ENCODE measurements at places on chromosomes 5 and 9.

DNA sequence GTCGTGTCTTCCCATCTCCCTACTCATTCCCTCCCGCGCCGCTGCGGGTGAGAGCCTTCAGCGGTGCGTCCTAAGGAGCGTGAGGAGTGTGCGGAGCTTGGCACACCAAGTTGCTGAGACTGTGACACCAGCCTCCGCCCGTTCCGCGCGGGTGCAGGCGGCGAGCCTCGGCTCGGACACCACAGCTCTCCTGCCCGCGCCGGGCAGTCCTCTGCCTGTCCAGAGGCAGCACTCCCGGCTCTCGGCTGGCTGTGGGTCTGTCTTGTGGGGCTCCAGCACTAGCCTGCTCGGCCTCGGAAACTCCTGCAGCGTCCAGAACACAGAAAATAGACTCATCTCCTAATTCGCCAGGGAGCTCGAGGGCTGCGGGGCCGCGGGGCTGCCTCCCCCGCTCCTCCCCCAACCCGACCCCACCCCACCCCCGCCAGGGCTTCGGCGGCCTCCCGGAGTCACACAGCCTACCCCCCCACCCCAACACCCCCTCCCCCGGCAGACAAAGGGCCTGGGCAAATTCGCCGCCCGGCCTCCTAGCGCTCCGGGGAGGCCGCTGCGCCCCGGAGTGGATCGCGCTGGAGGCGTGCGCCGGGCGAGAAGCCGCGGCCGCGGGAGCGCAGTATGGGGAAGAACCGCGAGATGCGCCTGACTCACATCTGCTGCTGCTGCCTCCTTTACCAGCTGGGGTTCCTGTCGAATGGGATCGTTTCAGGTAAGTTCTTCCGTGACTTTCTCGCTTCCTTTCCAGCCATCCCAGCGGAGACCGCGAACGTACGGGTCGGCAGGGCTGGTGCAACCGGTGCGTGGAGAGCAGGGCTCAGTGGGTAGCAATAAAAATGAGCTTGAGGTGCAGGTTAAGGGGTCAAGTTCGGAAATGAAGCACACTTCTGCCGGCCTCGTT is at the start of gene ADAMTS19:
TSS of gene ADAMTS19 (plus strand) at position 522 of the 895 bp plus-strand sequence. CDS start at position 616, 94 bp downstream.
- no peak for DNase-seq

GRCh38 chr5:81698813-81699212 is 52.1 kb downstream of the SSBP2 start:
- DNase-seq: no peak

DNA sequence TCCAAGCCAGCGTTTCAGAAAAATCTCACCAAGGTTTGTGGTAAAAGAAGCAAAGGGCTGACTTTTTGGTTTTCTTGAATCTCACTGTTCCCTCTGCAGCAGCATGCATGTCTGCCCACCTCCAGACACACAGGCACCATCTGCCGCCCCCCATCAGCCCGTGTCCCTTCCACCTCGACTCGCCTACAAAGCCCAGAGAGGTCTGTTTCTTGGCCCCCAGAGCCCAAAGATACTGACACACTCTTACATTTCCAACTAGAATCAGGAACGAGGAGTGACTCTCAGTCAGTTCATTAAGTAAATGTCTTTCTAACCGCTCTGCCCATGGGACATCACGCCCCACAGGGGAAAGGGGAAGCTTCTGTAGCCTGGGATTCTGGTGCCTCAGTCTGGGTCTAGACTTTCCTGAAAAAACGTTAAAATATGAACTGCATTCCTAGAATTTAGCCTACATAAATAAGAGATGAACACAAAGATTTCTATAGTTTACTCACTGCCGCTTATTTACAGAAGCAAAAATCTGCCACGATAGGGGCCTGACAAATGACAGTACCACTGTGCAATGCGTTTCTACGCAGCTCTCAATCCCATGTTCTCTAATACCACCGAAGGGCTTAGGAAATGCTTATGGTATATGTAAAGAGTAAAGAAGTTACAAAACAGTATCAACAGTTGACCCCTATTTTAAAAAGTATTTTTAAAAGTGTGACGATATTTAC is 4.1 kb downstream of the IL4 start:
- DNase-seq: no peak

DNA sequence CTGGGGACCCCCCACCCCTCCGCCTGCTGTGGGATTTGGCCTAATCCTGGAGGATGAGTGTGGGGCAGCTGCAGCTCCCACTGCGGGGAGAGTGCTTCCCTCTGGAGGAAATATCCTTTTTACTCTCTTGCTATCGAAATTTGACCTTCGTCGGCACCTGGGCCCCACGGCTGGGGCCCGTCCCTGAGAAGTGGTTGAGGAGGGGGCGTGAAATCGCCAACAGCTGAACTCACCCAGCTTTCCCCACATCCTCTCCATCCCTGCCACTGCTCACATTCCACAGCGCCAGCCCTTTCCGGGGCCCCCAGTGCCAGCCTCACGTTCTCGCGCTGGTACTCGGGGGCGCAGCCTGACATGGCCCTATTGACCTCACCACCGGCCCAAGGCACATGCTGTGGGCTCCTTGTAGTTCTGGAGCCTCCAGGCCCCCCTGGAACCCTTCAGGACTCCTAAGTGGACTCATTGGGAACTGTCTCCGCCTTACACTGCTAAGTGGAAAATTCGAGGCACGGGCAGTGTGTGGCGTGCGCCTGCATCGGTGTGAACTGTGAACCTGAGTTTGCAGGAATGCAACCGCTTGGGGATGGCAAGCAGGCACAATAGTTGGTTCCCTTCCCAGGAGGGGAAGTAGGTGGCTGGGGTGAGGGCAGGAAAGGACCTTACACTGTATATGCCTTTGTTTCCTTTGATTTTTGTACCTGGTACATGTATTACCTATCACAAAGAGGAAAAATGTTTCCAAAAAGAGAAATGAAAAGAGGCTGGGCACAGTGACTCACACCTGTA is 19.2 kb downstream of the FGFR4 start:
- no peak for DNase-seq

DNA sequence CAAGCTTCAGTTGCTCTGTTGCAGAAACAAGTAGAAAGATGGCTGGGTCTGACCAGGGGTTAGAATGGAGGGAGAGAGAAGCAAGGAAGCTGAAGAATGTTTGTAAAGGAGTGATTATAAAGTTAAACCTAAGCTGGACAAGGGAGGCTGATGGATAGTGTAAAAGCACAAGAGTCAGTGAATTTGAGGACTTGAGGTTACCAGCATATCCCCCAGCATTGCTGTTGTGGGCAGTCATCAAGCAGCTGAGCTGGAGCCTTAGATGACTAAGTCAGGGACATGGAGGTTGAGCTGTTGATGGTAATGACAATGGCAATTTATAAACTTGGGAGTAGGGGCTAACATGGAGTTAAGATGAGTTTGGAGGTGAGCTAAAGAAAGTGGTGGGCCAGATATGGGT is 131.5 kb downstream of the ERCC6L2 start:
- no peak for DNase-seq

DNA sequence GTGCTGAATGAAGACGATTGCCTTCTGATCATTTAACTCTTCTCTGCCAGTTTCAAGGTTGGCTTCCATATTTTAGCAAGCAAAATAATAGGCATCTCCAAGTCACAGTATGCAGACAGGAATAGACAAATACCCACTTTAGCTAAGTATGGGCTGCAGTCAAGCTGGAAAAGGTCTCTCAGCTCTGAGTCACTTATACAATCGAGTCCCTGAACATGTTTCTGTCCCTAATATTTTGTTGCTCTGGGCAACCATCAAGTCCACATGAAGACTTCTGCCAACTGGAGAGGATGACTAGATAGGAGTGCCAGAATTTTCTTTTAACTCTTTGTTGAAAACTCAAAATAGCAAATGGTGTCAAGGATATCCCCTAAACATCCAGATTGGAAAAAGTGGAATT is 575.3 kb downstream of the RAB3C start:
- DNase-seq: no peak

All from stimulated activated CD8-positive, alpha-beta memory T cell treated with anti-CD3 and anti-CD28 coated beads, Interleukin-7, amount 100 ng/mL, for 48 hours (primary cell).